Testis (tissue), 5 donors: ENCODE measurements at places on chromosomes 7 and 10. TPM values are rescaled to one million over a fixed set of nuclear protein-coding genes. Genes with fewer than 3 reads are reported as not detected.

LIPJ gene
- total RNA-seq: 4.2 TPM

DNA sequence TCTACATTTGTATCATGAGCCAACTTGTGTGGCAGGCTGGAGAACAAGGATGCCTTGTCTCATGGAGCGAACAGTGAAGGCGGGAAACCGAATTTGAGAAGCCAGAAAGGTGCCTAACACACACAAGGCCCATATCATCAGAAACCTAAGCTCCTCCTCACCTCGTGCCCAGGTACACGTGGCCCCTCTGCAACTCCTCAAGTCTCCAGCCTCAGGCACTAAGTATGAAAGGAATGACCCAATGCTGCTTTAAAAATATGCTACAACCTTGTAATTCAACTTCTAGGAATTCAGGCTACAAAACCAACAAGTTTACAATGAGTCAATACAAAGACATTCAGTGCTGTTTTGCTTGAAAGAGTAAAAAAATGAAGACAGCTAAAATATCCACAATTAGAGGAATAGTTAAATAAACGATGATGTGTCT is 95.7 kb downstream of the CDK6 start:
- H3K36me3 ChIP-seq: no peaks in the 10 kb centered on the region
- H3K27me3 ChIP-seq: no peaks in the 10 kb centered on the region
- H3K4me1 ChIP-seq: no peaks in the 10 kb centered on the region
- no peak overlapping the region for H3K4me3 ChIP-seq
- H3K27ac ChIP-seq: no peak overlapping the region

- no peak overlapping the region for H3K4me3 ChIP-seq
- H3K27me3 ChIP-seq: no peaks in the 10 kb centered on the region
- H3K36me3 ChIP-seq: no peaks in the 10 kb centered on the region
- H3K27ac ChIP-seq: no peak overlapping the region
These were observed 23.8 kb upstream of the WASL start for GRCh38 chr7:123772652-123773051.

DNA sequence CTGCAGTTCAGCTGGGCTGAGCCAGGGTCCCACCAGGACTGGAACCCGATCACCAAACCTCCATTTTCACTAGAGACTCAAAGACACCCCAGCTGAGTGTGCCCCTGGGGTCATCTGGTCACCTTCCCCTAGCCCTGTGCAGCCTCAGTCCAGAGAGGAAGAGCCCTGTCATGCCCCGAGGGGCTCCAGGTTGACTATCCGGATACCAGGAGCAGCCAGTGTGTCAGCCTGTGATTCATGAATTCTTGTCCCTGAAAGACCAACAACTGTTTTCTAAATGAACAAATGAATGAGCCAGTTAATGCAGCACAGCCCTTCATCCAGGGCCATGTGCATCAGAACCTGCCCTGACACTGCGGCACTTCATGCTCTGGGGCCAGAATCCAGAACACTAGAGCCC is 201.9 kb upstream of the TCERG1L start:
- no peaks in the 10 kb centered on the region for H3K27me3 ChIP-seq
- H3K4me3 ChIP-seq: no peak overlapping the region
- no peak for DNase-seq
- no peaks in the 10 kb centered on the region for H3K4me1 ChIP-seq
- no peak overlapping the region for H3K27ac ChIP-seq

DNA sequence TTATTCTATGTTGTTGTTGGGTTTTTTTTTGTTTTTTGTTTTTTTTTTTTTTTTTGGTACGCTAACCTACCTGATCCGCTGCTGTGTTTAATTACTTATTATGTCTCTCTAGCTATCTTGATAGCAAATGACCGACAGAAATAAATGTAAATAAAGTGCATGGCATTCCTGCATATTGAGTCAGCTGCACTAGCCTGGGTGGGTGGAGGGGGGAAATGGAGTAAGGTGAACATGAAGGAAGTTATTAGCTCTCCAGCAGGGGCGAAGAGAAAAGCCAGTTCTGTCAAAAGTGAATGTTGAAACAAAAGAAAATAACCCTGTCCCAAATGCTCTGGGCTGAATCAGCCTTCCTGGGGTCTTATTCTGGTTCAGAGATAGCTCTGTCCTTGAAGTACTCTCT is 210.7 kb upstream of the MDFIC start:
- H3K27me3 ChIP-seq: no peaks in the 10 kb centered on the region
- no peak overlapping the region for H3K27ac ChIP-seq
- H3K4me1 ChIP-seq: no peaks in the 10 kb centered on the region
- no peak for DNase-seq

VAX1 gene
- total RNA-seq: 0.56 TPM

GRCh38 chr10:91540733-91541132 is 92.1 kb downstream of the PPP1R3C start:
- H3K4me1 ChIP-seq: peaks cover 14% of the 10 kb centered on the region
- no peak overlapping the region for H3K4me3 ChIP-seq
- H3K36me3 ChIP-seq: no peaks in the 10 kb centered on the region
- DNase-seq: no peak
- no peak overlapping the region for H3K27ac ChIP-seq

- no peaks in the 10 kb centered on the region for H3K4me1 ChIP-seq
- H3K36me3 ChIP-seq: no peaks in the 10 kb centered on the region
- no peak overlapping the region for H3K27ac ChIP-seq
- H3K4me3 ChIP-seq: no peak overlapping the region
- no peak for DNase-seq
- no peaks in the 10 kb centered on the region for H3K27me3 ChIP-seq
These were observed 21.5 kb downstream of the BUB3 start for GRCh38 chr10:123175389-123176387.

GRCh38 chr10:119219871-119220270 is 12.5 kb downstream of the GRK5 start:
- no peak overlapping the region for H3K27ac ChIP-seq
- no peak for DNase-seq
- no peaks in the 10 kb centered on the region for H3K36me3 ChIP-seq
- no peaks in the 10 kb centered on the region for H3K27me3 ChIP-seq
- H3K4me1 ChIP-seq: peaks cover 15% of the 10 kb centered on the region

URGCP gene
- total RNA-seq: 24.9 TPM

GRCh38 chr10:124347956-124348355 is 70.8 kb downstream of the OAT start:
- no peaks in the 10 kb centered on the region for H3K27me3 ChIP-seq
- H3K4me3 ChIP-seq: no peak overlapping the region
- DNase-seq: no peak
- no peak overlapping the region for H3K27ac ChIP-seq

- no peak overlapping the region for H3K4me3 ChIP-seq
- H3K4me1 ChIP-seq: no peaks in the 10 kb centered on the region
- DNase-seq: no peak
- H3K36me3 ChIP-seq: no peaks in the 10 kb centered on the region
- H3K27me3 ChIP-seq: no peaks in the 10 kb centered on the region
- H3K27ac ChIP-seq: no peak overlapping the region
These were observed 54.6 kb downstream of the NOD1 start for GRCh38 chr7:30423788-30424505.

GRCh38 chr7:137381045-137381444 is 37.5 kb upstream of the PTN start:
- H3K4me3 ChIP-seq: no peak overlapping the region
- no peak for DNase-seq
- no peaks in the 10 kb centered on the region for H3K4me1 ChIP-seq

CAV2 gene
- total RNA-seq: 33.0 TPM

RARRES2 gene
- 21.1 TPM for total RNA-seq

PHKG1 gene
- total RNA-seq: 1.5 TPM

DNA sequence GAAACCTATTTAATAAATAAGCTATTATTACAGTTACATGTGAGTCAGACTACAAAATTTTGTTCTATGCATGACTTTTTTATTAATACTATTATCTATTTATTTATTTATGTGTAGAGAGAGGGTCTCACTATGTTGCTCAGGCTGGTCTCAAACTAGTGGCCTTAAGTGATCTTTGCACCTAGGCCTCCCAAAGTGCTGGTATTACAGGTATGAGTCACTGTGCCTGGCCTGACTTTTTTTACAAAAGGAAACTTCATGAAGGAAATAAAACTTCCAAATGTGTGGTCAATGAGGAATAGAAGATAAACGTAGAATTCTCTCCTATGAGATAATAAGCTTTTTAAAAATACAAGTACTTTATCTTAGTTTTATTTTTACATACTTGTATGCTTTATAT is 19.0 kb downstream of the COL28A1 start:
- no peaks in the 10 kb centered on the region for H3K27me3 ChIP-seq
- no peaks in the 10 kb centered on the region for H3K36me3 ChIP-seq
- no peak overlapping the region for H3K4me3 ChIP-seq
- no peaks in the 10 kb centered on the region for H3K4me1 ChIP-seq
- DNase-seq: no peak
- H3K27ac ChIP-seq: no peak overlapping the region

PRKCQ gene
- total RNA-seq: 3.0 TPM

- H3K27me3 ChIP-seq: no peaks in the 10 kb centered on the region
- no peaks in the 10 kb centered on the region for H3K4me1 ChIP-seq
- no peak overlapping the region for H3K4me3 ChIP-seq
- no peak overlapping the region for H3K27ac ChIP-seq
- DNase-seq: no peak
These were observed 7.2 kb upstream of the CNOT4 start for GRCh38 chr7:135517060-135517459.

CALHM1 gene
- 0.24 TPM for total RNA-seq

DNA sequence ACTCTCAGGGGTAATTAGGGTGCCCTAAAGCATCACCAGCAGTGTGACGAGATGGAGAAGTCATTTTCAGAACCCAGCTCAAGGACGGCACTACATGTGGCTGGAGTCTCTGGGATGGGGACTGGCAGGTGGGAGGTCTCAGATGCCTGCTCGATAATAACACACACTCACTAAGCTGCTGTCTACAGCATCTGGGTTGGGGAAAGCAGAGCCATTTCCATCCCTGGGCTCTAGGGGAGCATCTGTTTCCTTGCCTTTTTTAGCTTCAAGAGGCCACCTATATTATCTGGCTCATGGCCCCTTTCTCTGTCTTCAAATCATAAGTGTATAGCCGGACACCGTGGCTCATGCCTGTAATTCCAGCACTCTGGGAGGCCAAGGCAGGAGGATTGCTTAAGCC is 79.6 kb downstream of the SH3PXD2A start:
- peaks cover 19% of the 10 kb centered on the region for H3K4me1 ChIP-seq
- no peaks in the 10 kb centered on the region for H3K27me3 ChIP-seq
- H3K4me3 ChIP-seq: no peak overlapping the region
- DNase-seq: no peak

ANKRD7 gene
- 598 TPM for total RNA-seq
